ENCODE measurements at places on chromosomes 13 and 19.

DNA sequence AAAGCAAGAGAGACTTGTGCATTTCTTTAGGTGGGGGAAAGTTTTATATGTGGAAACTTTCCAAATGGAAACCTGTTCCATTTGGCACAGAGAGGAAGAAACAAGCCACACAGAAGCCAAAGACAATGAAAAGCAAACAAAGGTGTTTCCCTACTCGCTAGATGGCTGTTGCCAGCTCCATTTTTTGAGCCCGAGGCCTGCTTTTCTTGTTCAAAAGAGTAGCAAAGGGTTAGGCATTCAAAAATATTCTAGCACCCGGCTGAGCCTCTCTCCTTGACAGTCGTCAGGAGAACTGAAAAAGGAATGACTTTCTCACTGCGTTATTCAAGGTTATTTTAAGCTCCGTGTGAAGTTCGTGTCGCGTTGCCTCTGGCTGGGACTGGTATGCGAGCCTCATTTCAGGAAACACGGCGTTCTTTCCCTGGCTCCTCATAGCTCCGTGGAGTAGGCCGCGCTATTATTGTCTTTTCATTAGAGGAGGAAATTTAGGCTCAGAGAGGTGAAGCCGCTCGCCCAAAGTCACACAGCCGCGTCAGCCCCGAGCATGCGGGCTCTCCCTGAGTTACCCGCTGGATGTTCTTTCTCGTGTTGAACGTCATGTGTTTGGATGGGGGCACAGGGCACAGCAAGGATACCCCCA is 7.6 kb downstream of the TRPM4 start:
- DNase-seq = no peak

GRCh38 chr19:44800461-44800860 is 8.4 kb upstream of the BCAM start:
- peak; percentile 67 for DNase-seq

DNA sequence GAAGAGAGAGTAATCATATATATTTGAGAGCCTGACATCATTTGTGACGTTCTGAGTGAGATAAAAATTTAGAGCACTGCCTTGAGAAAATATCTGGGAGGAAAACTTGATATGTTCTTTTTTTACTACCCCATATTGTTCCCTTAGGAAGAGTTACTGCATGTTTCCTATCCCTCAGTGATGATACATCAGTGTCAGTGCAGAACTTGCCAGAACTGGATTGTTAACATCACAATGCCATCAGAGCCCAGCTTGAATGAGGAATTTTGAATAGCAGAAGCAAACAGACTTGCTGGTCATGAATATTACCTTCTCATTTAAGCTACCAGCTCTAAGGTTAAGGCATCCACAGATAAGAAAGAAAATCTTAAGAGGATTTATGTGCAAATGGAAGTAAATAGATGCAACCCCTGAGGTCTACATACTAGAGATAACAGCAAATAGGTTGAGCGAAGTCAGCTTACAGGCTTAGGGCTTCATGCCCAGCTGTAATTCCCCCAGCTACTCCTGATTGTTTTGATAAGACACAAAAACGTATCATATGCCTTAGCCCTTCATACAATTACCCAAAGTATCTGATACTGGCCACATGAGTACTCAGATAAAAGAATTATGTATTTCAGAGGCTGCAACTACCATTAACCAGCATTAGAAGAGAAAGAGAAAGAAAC is 313.7 kb upstream of the ATXN8OS start:
- no peak for DNase-seq

GRCh38 chr19:30249911-30250310 is 122.3 kb upstream of the ZNF536 start:
- no peak for DNase-seq

DNA sequence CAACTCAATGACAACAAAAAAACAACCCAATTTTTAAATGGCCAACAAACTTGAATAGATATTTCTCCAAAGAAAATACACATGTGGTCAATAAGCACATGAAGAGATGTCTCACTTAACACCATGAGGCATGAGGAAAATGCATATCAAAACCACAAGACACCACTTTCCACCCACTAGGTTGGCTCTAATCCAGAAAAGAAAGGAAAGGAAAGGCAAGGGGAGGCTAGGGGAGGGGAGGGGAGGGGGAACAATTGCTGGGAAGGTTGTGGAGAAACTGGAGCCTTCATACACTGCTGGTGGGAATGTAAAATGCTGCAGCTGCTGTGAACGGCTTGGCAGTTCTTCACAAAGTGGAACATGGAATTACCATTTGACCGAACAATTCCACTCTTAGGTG is 854.3 kb downstream of the UQCRFS1 start:
- no peak for DNase-seq

GRCh38 chr19:47406711-47407416 is 12.5 kb downstream of the MEIS3 start:
- no peak for DNase-seq

DNA sequence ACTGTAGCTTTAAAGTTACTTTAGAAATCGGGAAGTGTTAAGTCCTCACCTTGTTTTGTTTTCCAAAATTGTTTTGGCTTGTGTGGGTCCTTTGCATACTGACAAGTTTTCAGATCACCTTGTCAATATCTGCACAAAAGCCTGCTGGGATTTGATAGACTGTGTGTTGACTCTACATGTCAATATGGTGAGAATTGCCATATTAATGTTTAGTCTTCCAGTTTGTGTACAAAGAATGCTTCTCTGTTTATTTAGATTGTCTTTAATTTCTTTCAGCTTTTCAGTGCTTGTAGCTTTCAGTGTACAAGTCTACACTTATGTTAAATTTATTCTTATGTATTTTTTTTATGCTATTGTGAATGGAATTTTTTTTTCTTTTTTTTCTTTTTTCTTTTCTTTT is 50.2 kb downstream of the SIPA1L3 start:
- no peak for DNase-seq

GRCh38 chr13:30026093-30026492 is 175.7 kb upstream of the UBL3 start:
- DNase-seq = no peak

GRCh38 chr13:101398191-101398590 is 18.1 kb downstream of the NALCN start:
- DNase-seq = no peak

GRCh38 chr13:26950546-26950945 is 190.0 kb upstream of the GPR12 start:
- DNase-seq = no peak

- DNase-seq = no peak
Observed at GRCh38 chr19:18119013-18119716, 21.6 kb downstream of the MAST3 start.

DNA sequence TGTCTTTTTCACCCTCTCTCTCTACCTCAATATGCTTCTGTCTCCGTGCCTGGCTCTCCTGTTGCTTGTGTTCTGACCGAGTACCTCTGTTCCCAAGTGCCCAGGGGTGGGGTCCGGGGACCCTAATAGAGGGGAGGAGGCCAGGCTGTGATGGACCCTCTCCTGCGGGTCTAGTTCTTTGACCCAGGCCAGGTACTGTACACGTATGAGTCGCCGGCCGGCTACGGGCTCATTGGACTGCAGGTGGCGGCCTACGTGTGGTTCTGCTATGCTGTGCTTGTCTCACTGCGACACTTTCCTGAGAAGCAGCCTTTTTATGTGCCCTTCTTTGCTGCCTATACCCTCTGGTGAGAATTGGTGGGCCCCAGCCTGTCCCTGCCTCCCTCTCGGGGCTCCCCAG is 4.4 kb downstream of the TMEM145 start:
- DNase-seq = no peak

GRCh38 chr13:43776501-43777079 is 10.2 kb downstream of the ENOX1 start:
- no peak for DNase-seq

DNA sequence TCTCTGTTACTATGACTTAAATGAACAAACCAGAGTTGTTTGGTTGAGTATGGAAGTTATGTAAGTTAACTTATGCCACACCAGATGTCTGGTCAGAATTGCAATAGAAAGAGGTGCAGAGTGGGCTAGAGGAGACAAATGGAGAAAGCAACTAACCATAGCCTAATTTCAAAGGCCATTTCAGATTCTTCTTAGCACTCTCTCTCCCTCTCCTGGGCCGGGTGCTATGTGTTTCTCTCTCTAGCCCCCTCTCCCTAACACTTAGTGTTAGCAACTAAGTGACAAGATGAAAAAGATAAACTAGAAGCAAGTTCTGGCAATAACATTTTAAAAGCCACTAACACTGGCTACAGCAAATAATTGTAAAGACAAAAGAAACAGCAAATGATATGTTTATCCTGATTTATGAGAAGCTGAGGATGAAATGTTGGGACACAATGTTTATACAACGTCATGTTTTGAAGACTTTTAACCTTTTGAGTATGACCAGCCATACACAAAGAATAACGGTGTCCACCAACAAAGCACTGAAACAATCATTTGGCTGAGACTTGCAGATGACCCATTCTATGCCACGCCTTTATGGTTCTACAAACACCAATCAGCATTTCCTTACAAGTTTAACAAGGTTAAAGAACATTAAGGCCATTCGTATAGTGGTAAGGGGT is 18.6 kb downstream of the SERPINE3 start:
- DNase-seq = no peak

DNA sequence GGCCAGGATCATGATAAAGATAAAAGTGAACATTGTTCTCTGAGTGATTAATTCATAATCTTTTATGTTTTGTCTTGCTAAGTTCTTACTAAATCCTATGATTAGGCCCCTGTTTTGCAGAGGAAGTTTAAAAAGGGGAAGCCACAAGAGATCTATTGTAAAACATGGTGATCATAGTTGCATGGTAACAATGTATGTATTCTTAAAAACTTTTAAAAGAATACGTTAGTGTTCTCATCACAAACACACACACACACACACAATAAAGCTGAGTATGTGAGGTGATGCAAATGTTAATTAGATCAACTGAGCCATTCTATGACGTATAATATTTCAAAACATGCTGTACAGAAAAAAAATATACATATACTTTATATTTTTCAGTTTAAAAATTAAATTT is 51.2 kb downstream of the MBD3L2B start:
- DNase-seq = no peak

DNA sequence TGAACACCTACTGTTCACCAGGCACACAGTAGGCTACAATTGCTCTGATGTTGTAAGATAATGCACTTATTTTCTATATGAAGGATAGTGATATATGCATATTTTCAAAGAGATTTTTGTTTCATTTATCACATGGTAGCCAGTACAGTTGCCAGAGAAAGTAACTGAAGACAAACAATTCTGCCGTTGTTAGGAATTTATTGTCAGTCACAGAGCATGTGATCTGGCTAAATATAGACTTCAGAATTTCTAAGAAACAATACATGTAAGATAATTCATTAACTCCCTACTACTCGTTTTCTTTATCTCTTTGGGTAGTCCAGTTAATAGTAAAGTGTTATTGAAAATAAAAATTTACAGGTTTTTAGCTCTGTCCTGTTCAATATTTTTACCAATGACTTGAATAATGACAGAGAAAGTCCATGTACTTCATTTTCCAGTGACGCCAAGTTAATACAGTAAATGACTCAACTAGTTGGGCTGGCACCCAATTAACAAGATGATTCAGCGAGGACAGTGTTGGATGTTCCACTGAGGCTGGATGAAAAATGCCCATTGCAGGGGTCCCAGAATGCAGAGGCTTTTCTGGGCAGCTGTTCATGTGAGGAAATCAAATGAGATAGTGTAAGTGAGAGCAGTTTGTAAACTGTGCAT is 35.6 kb downstream of the GJA3 start:
- no peak for DNase-seq

- DNase-seq = no peak
Observed at GRCh38 chr19:32558607-32559228, 22.3 kb upstream of the PDCD5 start.

- DNase-seq = no peak
Observed at GRCh38 chr19:40674291-40674690, 16.2 kb downstream of the NUMBL start.

DNA sequence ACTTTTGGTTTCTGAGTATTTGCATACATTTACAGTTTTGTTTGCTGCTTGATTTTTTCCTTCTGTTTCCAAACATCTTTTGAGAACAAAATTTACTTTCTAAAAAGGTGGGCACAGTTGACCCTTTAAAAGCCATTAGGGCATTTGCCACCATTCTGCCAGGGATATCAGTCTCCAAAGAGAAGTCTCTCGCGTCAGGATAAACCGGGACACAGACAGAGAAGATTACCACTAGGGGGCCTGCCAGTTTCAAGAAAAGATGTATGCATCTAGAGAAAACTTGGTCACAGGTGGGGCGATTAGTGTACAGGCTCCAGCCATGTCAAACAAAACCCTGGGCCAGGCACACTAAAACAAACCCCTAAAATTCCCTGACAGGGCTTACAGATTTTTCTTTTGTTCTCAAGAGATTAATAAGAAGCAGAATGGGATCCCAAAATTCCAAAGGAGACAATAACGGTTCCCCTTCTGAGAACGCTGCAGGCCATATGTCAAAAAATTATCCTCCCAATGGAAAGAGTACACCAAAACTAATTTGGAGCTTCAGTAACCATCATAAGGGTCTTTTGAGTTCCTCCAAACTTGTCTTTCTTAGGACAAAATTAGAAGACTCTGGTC is 10.7 kb upstream of the PABPC3 start:
- no peak for DNase-seq

- DNase-seq = no peak
Observed at GRCh38 chr13:105925496-105925895, 610.0 kb downstream of the EFNB2 start.

DNA sequence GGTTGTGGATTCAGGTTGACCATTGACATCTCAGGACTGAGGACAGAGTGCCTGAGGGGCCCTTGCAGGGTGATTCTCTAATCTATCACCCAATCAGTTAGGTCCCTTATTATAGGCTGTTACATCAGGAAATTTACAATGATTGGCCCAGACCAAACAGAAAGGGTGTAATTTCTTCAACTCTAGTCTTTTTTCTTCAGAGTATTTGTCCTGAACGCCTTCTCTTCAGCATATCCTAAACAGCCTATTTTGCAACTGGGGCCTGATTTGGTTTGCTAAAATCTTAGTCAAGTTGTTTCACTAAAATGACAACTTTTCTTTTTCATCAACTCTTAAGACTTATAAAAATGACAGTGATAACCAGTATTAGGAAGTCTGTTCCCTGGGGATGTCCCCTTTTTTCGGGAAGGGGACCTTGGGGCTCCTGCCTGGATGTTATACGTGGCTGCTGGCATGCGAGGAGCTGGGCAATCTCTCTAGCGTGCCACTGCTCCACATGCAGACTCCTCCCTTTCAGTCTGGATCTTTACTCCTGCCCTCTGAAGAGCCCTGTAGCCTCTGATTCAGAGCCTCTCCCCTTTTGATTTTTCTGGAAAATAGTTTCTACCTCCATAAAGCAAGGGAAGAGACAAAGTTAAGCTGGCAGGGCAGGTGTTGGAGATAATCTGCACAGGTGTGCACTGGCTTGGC is 19.6 kb upstream of the GTF2F2 start:
- no peak for DNase-seq

GRCh38 chr19:1162404-1163282 is 11.4 kb downstream of the SBNO2 start:
- DNase-seq = no peak
